ENCODE measurements at places on chromosomes 6 and 20.

GRCh38 chr20:10558635-10559187 is 115.1 kb downstream of the JAG1 start:
- peak; percentile 75 for DNase-seq

- no peak for DNase-seq
These were observed 55.2 kb downstream of the YTHDF1 start for GRCh38 chr20:63160641-63161175.

- DNase-seq: no peak
These were observed 40.2 kb upstream of the IFNGR1 start for GRCh38 chr6:137259349-137259748.

- DNase-seq: no peak
These were observed 74.8 kb upstream of the FLRT3 start for GRCh38 chr20:14412065-14412681.

- DNase-seq: no peak
These were observed 94.3 kb downstream of the JPH2 start for GRCh38 chr20:44092551-44093248.

GRCh38 chr6:137452333-137452894 is 41.8 kb downstream of the OLIG3 start:
- no peak for DNase-seq

GRCh38 chr6:6409397-6410030 is 89.1 kb upstream of the F13A1 start:
- no peak for DNase-seq

GRCh38 chr6:67966830-67967229 is 668.3 kb upstream of the ADGRB3 start:
- no peak for DNase-seq

DNA sequence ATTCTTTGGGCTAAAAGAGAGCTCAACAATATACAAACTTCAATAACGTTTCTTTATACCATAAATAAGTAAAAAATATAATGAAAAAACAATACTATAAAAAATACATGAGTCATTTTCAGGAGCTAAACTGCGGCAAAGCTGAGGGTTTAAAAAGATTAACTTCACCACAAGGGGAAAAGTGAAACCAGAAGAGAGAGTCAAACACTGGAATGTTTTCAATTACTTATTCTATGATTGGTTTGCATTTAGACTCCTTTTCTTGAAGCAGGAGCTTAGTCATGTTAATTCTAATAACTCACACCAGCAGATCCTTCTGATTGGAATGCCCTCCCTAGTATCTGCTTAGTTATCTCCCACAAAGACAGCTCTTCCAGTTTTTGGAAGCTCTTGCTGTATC is 627.3 kb downstream of the UTRN start:
- no peak for DNase-seq

GRCh38 chr6:42460883-42461282 is 9.2 kb upstream of the TRERF1 start:
- DNase-seq: no peak

GRCh38 chr20:29873946-29874345 is 1383.5 kb upstream of the DEFB115 start:
- no peak for DNase-seq

DNA sequence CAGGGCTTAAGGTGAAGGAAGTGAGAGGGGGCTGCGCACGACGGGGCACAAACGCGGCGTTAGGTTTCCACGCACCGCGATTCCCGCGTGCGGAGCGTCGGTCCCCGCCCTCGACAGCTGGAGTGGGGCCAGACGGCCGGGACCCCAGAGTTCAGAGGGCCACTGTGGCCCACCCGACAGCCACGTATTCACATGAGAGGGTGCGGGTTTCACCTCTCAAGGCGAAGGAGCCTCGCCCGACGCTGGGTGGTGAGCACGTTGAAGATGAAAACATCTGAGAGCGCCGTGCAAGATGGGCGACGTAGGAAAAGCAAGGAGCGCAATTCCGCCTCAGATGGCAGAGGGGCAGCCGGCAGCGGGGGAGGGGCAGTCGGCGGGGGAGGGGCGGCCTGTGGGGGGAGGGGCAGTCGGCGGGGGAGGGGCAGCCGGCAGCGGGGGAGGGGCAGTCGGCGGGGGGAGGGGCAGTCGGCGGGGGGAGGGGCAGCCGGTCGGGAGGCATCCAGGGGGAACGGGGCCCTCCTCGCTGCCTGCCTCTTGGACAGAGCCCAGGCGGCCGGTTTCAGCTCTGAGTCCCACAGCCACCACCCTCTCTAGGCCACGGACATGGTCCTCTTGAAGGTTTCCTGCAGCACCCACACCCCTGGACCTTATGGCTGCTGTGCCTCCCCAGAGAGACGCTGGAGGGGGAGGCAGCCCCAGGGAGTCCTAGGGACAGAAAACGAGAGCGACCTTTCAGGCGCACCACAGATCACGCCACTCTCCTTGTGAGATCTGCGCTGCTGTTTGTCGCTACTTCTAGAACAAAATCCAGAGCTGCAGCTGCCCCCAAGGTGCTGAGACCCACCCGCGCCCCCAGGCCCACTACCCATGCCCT is 113.7 kb downstream of the DLL1 start:
- DNase-seq: no peak
